Activated naive CD4-positive, alpha-beta T cell (primary cell): ENCODE measurements at places on chromosomes 3 and 15.
A peak's percentile ranks its signal among the peaks of the same experiment; 100 is the strongest.

- no peak for DNase-seq
Observed at GRCh38 chr15:50067254-50067653, 51.8 kb downstream of the ATP8B4 start.

DNA sequence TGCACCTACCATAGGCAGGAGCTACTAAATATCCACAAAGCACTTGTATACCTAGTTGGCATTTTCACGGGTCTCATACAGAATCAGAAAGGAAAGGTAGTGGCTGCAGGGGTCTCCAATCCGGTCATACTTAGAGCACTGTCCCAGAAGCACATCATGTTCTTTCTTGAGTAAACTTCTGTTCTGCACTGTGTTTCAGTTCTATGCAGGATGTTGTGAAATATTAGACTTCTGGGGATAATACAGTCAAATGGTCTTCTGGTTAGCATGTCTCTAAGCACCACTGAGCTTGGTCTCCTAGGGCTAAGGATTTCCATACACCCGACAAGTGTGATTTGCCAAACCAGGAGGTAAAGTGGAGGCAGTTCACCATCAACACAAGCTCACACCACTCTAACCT lies 27.9 kb downstream of the MINDY4B start:
- DNase-seq, result no peak

DNA sequence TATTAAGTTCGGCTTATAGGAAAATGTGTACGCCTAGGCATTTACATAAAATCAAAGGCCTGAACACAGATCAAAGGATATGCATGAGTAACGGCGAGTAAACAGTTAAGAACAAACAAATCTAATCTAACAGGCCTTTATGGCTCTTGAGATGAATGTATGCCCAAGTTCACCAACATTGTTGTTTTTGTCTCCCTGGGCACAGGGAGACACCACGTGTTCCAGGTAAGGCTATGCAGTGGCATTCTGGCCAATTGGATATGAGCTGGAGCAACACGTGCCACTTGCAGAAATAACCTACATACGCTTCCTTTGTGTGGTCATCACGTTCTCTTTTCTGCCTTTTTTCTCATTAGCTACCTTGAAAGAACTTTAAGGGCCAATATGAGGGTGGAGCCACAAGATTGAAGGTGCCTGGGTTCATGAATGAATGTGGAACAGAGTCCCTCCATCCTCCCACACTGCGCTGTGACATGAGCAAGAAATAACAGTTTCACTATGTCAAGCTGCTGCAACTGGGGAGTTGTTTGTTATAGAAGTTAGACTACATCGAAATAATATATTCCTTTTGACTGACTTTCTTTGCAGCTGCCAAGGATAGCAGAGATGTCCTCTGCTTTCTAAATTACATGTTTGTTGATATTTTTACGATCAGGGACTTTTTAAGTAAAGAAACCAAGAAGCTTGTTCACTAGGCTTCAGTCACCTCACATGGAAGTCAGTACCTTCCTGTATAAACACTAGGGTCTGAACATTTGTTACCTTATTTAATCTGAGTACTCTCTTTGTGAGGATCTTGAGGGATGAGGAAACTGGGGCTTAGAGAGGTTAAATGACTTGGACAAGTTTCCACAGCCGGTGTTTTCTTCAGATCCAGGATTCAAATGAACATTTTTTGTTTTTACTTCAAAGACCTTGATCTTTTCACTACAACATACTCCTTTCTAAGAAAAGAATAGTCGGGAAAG lies 427.5 kb upstream of the TBL1XR1 start:
- DNase-seq, result no peak

- peak; percentile 28 for DNase-seq
Observed at GRCh38 chr3:71478568-71478967, 105.0 kb downstream of the FOXP1 start.

DNA sequence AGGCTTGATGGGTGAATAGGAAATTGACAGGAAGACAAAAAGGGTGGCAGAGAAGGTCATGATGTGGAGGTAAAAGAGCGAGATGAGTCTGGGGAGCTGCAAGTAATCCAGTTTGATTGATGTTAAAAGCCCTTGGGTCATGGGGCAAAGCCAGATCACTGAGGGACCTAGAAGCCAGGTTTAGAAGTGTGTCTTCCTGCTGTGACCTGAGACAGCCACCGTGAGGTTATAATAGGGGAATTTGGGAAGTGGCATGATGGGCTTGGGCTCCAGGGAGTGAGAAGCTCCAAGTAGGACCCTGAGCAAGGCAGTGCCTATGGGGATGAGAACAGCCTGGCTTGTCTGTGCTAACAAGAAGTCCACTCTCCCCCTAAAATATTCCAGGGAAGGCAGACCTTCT lies 298.5 kb downstream of the RPLP1 start:
- no peak for DNase-seq

DNA sequence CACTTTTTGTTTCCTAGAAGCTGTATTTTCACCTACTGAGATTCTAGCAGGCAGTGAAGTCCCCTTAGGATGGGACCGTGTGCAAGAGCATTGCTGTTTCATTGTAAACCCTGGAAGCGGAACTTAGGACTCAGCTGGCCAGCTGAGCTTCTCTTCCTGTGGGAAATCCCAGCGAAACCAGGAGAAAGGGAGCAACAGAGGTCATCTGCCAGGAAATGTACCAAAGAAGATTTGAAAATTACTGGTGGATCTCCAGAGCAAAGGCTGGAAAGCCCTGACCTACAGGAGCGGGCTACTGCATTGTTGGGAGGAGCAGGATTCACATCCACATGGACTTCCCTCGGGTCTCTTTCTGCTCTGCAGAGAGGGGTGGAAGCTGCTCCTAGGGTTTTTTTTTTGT lies 7.6 kb upstream of the ADPRH start:
- DNase-seq, result no peak

GRCh38 chr15:70720228-70721016 lies 42.9 kb downstream of the UACA start:
- DNase-seq, result no peak

- DNase-seq, result no peak
Observed at GRCh38 chr3:124634210-124635168, 95.8 kb upstream of the UMPS start.

DNA sequence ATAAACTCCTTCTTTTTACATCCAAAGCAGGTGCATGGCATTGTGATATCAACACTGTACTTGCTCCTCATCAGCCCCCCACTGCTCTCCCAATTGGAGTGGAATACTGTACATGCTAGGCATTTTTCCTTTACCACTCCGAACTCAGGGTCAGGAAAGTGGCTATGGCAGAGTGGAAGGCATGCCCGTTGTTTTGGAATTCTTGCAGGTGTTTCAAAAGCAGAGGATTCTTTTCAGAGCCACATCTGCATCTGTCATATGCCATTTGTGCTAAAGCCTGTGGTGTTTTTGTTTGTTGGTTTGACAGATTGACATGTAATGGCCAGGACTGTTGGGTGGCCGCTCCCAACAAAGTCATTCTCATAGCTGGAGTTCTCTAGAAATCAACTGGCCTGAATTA lies 41.7 kb downstream of the SOX2 start:
- no peak for DNase-seq

DNA sequence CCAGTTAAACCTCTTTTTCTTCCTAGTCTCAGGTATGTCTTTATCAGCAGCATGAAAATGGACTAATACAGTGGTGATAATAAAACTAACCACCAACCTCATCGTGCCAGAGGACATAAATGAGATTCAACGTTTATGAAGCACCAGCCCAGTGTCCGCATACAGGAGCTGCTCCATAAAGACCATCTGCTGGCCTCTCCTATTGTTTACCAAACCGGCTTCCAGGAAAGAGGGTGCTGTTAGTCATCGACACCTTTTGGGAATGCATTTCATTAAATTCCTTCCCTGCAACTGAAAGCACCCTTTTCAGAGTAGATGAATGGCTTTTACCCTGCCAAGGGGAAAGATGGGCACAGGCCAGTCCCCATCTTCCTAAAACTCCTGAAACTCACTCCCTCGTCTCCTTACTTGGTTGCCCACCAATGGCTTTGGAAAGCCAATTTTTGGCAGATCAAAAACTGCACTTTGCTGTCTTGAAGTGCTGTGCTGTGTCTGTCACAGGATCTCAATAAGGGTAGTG lies 122.1 kb downstream of the AQP9 start:
- DNase-seq, result no peak

GRCh38 chr3:180280555-180280954 lies 243.8 kb upstream of the PEX5L start:
- DNase-seq, result no peak

GRCh38 chr3:47634996-47635395 lies 56.3 kb upstream of the CSPG5 start:
- no peak for DNase-seq

- DNase-seq, result no peak
Observed at GRCh38 chr3:135023996-135024658, 229.1 kb downstream of the EPHB1 start.
